ENCODE measurements at places on chromosomes 1 and 21.

DNA sequence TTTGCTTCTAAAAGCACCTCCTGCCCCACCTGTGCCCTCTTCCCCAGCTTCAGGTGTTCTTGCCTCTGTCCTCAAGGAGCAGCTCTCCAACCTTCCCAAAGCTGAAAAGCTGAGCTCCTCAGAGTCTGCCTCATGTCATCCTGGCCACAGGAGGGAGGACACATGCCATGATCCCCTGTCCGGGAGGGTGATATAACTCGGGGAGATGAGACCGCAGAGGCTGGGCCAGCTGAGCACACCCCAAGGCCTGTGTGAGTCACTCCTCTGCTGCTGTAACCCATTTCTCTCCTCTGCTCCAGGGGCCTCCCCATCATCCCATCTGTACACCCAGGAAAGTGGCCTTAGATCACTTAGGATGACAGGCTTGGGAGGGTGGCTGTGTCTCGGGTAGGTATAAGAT, 49.8 kb downstream of the EPHB2 start:
- no peak for DNase-seq

GRCh38 chr1:39269791-39270342, 65.4 kb downstream of the MACF1 start:
- no peak for DNase-seq

DNA sequence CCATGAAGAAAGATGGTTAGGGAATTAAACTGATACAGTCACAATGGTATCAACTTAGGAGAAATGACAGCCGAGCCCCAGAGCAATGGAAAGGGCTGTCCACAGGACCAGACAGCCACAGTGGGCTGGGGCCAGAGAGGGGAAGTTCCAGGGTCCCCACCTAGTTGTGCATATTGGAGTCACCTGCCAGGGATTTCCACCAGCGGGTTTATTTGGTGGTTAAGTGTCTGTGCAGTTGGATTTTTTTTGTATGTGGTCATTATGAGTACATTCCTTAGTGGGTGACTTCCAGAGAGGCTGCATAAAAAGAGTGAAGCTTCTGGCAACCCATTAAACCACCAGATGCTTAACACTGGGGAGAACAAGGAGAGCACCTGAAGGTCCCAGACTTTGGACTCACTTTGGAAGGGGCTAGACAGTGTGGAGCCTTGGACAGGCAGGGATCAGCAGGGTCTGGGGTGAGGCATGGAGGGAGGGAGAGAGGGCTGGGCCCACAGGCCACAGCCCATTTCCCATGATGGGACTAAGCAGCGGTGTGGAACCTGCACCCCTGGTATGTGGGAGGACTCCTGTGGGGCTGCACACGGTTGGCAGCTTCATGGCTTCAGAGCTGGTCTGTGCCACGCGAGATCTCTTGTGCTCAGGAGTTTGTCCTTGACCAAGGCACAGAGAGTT, 7.8 kb upstream of the PTTG1IP start:
- DNase-seq = no peak

DNA sequence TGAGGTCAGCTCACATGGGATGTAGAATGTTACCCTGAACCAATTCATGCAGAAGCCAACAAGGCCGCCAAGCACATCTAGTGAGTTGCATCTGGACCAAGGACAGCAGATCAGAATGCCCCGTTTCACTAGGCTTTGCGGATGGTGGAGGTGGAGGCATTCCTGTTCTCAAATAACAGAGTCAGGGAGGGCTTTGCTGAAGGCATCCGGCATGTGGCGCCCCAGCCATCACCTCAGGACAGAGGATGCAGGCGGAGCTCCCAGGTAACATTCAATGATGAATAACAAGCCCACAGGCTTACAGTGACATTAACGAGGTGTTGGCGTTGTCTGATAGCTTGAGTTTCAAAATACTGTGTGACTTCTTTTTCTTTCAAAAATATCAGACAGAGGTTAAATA, 476.2 kb downstream of the CAMTA1 start:
- DNase-seq = no peak

- no peak for DNase-seq
These were observed 4.7 kb downstream of the CELSR2 start for GRCh38 chr1:109253803-109254620.

GRCh38 chr21:44849616-44850130, 23.8 kb downstream of the PTTG1IP start:
- no peak for DNase-seq

DNA sequence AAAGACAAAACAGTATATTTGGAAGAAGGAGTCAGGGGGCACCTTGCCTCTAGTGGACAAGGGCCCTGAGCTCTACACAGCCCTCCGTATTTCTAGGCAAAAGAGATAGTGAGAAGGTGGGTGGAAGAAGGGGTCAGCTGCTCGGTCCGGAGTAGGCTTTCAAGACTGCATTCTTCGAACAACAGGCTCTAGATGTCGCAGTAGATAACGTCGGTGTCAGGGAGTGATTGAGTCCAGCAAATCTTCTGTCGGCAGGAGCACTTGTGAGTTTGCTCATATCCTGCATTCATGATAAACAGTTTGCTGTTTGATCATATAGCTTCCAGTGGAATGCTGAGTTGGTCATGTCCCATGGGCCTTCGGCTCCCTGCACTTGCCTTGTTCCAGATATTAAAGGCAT, 36.8 kb downstream of the DIPK1A start:
- no peak for DNase-seq

- no peak for DNase-seq
These were observed 9.0 kb downstream of the SH2D2A start for GRCh38 chr1:156807627-156808026.

DNA sequence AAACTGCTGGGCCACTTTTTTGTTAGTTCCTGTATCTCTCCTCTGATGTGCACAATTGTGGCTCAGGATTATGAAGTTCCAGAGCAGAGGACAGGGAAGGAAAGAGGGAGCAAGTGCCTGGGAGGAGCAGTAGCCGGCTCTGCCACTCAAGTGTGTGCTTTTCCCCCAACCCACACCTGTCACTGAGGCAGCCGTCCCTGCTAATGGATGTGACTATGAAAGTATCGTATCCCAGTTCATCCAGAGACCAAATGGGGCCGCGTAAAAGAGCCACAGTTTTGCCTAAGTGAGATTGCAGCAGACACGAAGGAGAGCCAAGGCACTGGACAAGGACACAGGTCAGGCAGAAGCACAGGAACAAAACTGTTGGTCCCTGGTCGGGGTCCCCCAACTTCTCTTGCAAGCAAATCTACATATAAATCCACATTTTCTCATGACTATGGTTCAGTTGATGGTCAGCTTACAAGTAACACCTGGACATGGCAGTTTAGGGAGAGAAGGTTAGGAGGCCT, 204.7 kb downstream of the RHOU start:
- DNase-seq = no peak

GRCh38 chr1:113275691-113276090, 114.6 kb upstream of the MAGI3 start:
- no peak for DNase-seq

- no peak for DNase-seq
These were observed 97.7 kb downstream of the CACHD1 start for GRCh38 chr1:64567426-64568170.

DNA sequence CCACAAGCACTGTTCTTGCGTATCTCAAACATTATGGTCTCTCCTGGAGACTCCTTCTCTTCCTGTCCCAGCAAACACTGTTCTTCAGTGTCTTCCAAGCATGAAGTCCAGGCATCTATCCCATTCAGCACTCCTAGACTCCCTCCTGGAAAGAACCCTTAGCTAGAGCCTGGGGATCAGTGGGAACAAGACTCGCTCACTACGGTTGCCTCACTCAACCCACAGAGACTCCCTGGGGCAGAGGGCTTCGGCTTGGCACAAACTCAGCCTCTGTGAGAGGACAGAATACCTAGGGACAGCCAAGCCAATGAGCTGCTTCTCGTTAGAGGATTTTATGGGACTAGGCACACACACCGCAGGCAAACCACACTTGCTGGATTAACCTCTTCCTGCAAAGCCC, 86.5 kb upstream of the IPO9 start:
- DNase-seq = no peak

- DNase-seq = no peak
These were observed 514.4 kb upstream of the B3GALT2 start for GRCh38 chr1:193700710-193701355.

DNA sequence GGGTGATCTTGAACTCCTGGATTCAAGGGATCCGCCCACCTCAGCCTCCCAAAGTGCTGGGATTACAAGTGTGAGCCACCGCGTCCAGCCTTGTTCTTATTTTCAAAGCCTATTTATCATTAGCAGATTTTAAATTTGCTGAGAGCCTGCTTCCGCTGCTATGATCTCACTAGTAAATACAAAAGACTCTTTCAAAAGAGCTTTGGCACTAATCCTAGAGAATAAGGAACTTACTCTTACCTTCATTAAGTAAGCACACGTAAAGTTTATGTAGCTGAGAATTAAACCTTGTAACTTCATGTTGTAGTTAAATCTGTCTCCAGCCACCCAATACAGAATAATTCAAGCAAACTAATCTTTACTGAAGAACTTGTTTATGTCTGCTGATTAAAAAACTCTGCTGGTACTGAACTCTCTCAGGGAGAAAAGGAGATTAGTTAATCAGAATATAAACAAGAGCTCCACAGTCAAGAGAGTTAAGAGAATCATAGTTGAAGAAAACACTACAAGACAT, 72.3 kb downstream of the RUSC1 start:
- no peak for DNase-seq

GRCh38 chr1:7552402-7552801, 218.7 kb upstream of the VAMP3 start:
- no peak for DNase-seq

DNA sequence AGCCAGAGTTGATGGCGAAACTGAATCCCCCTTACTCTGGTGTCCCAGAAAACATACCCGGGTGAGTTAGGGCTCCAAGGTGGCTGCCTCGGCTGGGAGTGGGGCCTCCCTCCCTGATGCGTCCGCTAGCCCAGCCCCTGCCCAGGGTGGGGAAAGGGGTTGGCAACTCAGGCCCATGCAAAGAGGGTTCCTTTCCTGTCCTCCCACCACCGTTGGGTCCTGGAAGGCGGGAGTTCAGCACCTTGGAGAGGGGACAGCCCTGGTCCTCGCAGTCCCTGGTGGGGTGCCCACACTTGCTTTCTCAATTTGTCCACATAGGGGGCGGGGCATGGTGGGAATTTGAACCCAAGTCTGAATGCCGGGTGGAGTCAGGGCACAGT, 6.1 kb downstream of the SRM start:
- no peak for DNase-seq

DNA sequence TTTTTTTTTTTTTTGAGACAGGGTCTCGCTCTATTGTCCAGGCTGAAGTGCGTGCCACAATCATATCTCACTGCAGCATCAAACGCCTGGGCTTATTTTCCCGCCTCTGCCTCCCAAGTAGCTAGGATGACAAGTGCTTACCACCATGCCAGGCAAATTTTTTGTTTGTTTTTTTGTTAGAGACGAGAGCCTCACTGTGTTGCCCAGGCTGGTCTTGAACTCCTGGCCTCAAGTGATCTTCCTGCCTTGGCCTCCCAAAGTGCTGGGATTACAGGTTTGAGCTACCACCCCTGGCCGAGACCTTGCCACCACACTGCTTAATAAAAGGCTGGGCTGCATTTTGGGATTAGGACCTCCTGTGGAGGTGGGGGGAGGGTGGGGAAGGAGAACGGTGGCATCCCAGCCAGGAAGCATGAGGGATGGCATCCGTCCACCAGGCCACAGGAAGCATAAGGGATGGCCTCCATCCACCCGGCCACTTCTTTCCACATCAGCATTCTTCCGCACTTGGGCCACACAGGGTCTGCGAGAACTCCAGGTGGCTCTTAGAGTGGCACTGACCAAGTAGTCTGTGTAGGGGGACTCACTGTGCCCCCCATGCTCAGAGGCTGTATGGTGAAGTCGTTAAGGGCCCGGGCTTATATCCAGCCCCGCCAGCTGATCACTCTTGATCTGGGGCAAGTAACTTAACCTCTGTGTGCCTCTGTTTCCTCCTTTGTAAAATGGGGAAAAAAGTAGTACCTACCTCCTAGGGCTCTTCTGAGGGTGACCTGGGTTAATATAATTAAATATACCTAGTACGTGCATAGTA, 75.0 kb downstream of the GALNT2 start:
- DNase-seq = no peak

DNA sequence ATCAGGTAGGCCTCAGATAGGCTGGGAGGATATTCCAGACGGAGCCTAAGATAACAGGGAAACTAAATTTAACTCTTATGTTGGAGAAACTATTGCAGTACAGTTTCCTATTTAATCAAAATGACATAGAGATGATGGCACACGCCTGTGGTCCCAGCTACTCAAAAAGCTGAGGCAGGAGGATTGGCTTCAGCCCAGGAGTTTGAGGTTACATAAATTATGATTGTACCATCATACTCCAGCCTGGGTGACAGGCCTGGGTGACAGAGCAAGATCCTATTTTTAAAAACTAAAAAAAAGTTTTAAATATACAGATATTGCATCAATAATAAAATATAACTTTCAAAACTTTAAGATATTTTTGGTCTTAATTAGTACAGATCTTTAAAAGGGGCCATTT, 25.2 kb upstream of the TAL1 start:
- no peak for DNase-seq

- DNase-seq = no peak
These were observed 82.3 kb downstream of the NOTCH2 start for GRCh38 chr1:119987112-119987511.

DNA sequence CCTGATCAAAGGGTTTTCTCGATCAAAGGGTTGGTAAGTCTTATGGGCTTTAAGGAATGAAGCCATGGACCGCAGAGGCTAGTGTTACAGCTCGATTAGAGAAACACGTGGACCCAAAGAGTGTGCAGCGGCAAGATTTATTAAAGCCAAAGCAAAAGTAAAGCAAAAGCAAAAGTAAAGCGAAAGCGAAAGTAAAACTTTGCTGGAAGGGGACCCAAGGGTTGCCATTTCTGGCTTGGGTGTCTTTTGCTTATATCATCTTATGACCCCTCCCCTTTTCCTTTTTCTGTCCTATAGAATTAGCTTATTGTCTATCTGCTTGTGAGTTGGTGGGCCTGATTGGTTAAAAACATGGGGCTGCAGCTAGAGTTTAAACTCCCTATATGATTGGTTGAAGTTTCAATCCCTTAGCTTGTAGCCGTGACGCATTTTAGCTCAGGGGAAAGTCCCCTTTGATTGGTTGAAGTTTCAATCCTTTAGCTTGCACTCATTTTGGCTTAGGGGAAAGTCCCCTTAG, 957.0 kb downstream of the AMY1C start:
- DNase-seq = no peak

DNA sequence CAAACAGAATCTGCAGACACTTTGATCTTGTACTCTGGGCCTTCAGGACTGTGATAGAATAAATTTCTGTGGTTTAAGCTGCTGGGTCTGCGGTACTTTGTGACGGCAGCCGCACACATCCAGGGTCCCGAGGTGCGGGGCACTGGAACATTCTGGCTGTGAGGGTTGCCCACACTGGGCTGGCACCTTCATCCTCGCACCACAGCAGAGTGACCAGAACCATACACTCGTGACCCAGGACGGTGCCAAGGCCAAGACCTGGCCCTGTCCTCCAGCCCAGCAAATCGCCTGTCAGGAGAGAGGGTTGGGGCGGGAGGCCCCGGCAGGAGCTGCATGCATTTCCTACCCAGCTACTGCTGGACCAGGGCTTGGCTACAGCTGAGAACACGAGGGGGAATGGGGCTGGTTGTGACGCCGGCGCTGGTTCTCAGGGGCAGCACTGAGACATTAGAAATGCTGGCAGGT, 2.6 kb upstream of the FTCD start:
- DNase-seq = no peak

All from CD4-positive, alpha-beta T cell treated with Interleukin-6 at 100 ng/mL for 8 hours (primary cell).